ENCODE measurements at places on chromosomes 1 and 21.

- DNase-seq = no peak
Measured at GRCh38 chr21:31556662-31557061, 102.8 kb upstream of the SOD1 start.

- DNase-seq = no peak
Measured at GRCh38 chr1:22290157-22290556, 147.3 kb upstream of the WNT4 start.

DNA sequence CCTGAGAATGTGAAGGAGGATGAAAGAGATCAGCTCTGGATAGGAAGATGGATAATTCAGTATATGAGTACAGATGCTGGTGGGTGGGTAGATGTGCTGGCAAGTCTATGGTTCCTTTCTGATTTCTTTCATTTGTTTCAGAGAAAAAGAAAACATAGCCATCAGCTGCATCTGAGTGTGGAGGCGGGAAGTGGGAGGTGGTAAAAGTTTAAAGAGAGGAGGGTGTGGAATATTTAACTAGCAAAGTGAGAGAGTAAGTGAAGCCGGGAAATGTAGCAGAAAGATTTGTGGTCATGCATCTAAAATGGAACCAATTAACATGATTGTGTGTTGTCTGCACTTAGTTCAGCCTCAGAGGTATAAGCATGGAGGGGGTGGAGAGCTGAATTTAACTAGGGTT lies 16.4 kb downstream of the RPE65 start:
- no peak for DNase-seq

DNA sequence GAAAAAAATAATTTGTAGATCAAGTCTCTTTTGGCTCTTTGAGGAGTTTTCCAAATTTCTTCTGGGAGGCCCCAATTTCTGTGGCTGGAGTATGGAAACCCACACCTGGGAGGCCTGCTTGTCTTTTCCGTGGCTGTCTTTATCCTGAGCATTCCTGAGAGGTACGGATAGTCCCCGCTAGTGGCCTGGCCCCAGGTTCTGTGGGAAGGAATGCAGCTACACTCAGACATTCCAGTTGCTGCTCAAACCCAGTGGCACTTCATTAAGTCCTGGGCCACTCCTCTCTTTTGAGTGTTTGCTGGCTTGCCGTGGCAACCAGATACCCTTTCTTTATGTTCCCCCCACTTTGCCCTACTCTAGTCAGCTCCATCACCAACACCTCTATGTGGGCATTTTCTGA lies 310.4 kb downstream of the ASTN1 start:
- no peak for DNase-seq

DNA sequence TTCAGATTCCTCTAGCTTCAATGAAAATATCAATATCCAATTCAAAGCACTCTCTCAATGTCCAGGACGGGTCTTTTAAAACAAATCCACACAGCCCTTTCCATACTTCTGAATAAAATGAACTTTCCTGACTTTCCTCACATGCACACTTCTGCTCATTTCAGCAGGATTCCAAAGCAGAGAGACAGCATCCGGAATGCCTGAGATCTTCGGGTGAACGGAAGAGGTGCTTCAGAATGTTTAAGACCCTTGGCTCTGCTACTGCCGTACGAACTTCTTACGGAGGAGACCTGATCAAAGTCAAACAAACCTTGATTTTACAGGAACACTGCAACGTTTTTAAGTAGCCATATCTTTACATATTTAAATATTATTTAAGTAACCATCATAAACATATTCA lies 245.7 kb downstream of the PTBP2 start:
- DNase-seq = no peak

GRCh38 chr1:15308135-15308534 lies 61.1 kb downstream of the FHAD1 start:
- DNase-seq = no peak

- DNase-seq = no peak
Measured at GRCh38 chr1:151164732-151165280, 896 bp downstream of the LYSMD1 start.

GRCh38 chr1:13543451-13544220 lies 29.8 kb upstream of the LRRC38 start:
- no peak for DNase-seq

GRCh38 chr1:97271916-97272788 lies 550.6 kb downstream of the PTBP2 start:
- DNase-seq = no peak

DNA sequence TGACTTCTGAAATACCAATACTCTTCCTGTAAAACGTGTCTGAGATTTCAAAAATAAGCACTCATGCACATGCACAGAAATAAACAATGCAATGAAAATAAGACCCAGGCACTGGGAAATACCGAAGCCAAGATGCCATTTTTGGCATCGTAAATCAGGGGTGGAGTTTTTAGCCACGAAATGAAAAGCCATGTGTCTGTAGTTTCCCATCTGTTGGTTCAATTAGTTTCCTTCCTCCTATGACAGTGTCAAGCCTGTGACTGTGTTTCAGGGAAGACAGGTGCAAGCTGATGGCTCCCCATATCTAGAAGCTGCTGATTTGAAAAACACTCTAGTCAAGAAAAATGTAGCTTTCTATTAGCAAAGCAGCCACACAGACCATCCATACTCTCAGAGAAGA lies 480.4 kb upstream of the CAMK1G start:
- DNase-seq = peak; percentile 43

GRCh38 chr1:85992791-85993190 lies 163.8 kb downstream of the COL24A1 start:
- no peak for DNase-seq

DNA sequence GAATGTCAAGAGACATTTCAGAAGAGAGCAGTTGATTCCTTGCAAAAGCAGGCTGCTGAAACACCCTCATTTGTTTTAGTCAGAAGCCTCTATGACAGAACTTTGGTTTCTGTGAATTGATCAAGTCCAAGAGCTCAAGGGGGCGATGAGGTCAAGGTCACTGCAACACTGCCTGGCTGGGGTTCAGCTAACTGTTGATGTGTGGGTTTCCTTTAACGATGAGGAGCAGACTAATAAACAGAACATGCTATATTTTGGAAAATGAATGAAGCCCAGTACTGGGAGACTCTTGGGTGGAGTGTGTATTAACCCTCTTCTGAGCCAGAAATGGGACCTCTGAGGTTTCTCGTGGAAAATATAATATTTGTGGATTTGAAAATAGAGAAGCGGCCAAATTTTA lies 109.3 kb downstream of the ZC3H11B start:
- DNase-seq = no peak

DNA sequence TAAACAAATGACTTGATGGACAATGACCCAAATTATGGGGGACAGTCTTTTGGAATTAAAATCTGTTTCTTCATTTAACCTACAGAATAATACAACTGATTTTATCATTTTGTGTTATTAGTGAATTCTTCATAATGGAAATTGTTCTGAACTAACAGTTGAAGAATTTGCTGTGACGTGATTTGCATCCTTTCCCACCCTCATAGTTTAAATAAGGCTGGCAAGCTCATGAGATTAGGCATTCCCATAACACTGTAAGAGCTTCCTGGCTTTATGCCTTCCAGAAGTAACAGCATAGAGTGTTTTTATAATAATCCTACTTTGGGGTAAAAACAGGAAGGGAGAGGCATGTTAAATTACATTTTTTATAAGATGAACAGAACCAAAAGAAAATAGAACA lies 95.7 kb downstream of the ATP6V1G3 start:
- DNase-seq = no peak

DNA sequence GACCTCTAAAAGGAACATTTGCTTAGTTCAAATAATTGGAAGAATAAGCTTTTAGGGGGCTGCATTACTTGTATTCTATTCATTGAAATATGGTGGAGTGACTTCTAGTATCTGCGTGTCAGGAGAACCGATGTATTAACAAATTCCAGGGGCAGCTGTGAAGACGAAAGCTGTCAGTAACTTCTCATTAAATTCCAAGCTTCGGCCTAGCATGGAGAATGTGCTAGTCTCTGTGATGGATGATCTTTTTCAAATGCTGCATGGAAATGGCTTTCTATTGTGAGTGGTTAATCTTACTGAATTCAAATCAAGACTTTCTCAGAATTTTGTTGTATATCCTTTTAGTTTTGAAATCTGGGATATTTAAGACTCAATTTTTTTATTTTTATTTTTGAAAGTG lies 429.9 kb downstream of the ADGRL2 start:
- no peak for DNase-seq

DNA sequence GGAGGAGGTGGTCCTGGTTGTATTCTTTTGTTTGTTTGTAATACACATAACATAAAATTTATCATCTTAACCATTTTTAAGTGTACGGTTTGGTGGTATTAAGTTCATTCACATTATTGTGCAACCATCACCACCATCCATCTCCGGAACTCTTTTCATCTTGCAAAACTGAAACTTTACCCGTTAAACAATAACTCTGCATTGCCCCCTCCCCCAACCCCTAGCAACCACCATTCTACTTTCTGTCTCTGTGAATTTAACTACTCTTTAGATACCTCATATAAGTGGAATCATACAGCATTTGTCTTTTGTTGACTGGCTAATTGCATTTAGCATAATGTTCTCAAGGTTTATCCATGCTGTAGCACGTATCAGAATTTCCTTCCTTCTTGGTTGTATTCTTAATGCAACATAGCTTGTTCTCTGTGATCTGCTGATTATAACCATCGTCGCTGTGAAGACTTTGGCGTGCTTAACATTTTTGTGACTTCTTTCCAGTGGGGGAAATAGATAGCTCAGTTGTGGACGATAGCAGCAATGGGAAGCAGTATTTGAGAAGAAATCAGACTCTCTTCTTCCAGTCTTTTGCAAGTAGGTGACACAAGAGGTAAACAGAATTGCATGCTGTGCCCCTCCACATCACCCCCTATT lies 117.5 kb upstream of the HOOK1 start:
- DNase-seq = no peak

DNA sequence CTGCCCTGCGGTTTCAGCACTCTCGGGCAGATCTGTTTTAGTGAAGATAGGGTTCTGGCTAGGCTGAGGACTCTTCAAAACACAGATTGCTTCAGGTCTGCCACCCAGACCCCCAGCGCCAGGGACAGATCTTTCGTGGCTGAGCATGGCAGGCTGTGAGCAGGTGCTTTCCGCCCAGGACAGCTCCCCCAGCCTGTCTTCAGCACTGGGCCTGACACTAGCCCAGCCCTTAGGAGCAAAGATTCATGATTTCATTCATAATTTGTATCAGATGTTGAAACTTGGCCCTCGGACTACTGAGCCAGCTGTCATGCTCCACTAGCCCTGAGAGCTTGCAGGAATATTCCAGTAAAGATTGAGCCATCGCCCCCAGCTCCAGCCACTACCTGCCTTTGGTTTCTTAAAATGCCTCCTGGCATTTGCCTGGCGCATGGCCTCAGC lies 5.9 kb downstream of the ADPRS start:
- no peak for DNase-seq

- no peak for DNase-seq
Measured at GRCh38 chr1:228142155-228142691, 2.1 kb downstream of the GUK1 start.

DNA sequence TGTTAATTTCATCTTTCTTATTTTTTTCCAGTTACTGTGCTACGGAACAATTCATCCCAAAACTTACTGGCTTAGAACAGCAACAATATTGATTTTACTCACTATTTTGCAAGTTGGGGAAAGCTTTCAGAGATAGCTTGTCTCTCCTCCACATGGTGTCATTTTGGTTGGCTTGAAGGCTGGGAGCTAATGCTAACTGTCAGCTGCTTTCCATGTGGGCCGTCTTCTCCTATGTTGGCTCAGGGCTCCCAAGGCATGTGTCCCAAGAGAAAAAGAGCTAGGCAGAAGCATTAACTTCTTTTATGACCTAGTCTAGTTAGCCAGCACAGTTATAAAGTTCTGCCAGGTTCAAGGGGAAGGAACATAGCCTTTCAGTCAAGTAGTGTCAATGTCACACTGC lies 33.9 kb upstream of the CASQ2 start:
- DNase-seq = no peak

DNA sequence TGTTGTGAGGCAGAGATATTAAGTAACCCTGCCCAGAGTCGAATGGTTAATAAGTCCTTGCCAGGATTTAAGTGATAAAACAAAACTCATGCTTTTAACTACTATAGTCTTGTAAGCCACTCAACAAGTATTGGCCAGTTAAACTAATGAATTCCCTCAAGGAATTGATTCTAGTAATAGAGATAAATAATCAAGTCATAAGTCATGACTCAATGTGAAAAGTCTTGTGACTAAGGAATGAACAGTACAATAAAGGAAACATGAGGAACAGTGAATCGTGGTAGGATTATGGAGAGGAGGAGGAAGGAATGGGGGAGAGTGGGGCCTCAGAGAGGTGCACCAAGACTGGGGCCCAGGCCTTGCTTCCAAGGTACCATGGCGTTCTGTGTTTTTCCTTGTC lies 104.7 kb downstream of the FGGY start:
- no peak for DNase-seq
